ENCODE measurements at places on chromosomes 1 and 21. TPM values are rescaled to one million over a fixed set of nuclear protein-coding genes. Genes with fewer than 3 reads are reported as not detected.

GRCh38 chr1:77356136-77356535, 74.3 kb downstream of the AK5 start:
- H3K27ac ChIP-seq = no peak overlapping the region
- H3K4me3 ChIP-seq = no peak overlapping the region

- H3K27me3 ChIP-seq = no peaks in the 10 kb centered on the region
- H3K36me3 ChIP-seq = no peaks in the 10 kb centered on the region
- H3K4me1 ChIP-seq = no peaks in the 10 kb centered on the region
- no peak for DNase-seq
- no peak overlapping the region for H3K4me3 ChIP-seq
Observed at GRCh38 chr21:21332492-21332891, 334.3 kb downstream of the NCAM2 start.

DNA sequence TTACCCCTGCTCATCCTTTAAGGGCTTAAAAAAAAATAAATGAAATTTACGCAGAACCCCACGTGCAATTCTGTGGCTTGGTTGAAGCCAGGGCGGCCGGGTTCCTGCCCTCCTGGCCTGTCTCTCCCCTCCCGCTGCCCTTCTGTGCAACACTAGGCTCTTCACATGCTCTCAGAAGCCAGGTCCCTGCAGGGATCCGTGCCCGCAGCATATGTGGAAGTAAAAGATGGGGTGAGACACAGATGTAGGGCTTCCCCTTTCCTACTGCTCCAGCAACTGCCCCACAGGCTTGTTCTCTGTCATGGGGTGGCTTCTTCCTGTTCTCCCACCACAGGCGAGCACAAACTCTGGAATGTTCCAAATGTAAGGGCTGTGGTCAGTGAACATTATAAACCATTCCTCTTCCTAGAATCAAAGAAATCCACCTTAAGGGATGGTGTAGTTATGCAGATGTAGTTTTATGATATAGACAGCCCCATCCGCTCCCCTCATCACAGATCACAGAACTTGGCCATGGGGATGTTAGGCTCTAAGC, 535.4 kb downstream of the KIF26B start:
- no peak overlapping the region for H3K4me3 ChIP-seq
- peaks cover 6% of the 10 kb centered on the region for H3K4me1 ChIP-seq
- peaks cover 16% of the 10 kb centered on the region for H3K27me3 ChIP-seq
- H3K36me3 ChIP-seq = peaks cover 11% of the 10 kb centered on the region
- no peak overlapping the region for H3K27ac ChIP-seq
- DNase-seq = no peak

The RPTN gene
- total RNA-seq = not detected

The DMRTA2 gene
- not detected for total RNA-seq

The RAB42 gene
- total RNA-seq = not detected
